ENCODE measurements at places on chromosomes 11 and 22. TPM values are rescaled to one million over a fixed set of nuclear protein-coding genes. Genes with fewer than 3 reads are reported as not detected.
A peak's percentile ranks its signal among the peaks of the same experiment; 100 is the strongest.

GRCh38 chr22:43230971-43231723, 44.2 kb upstream of the TTLL12 start:
- no peak for DNase-seq
- H3K27ac ChIP-seq, result no peak overlapping the region
- H3K36me3 ChIP-seq, result no peaks in the 10 kb centered on the region
- H3K27me3 ChIP-seq, result peaks cover 23% of the 10 kb centered on the region
- H3K4me3 ChIP-seq, result no peak overlapping the region

DNA sequence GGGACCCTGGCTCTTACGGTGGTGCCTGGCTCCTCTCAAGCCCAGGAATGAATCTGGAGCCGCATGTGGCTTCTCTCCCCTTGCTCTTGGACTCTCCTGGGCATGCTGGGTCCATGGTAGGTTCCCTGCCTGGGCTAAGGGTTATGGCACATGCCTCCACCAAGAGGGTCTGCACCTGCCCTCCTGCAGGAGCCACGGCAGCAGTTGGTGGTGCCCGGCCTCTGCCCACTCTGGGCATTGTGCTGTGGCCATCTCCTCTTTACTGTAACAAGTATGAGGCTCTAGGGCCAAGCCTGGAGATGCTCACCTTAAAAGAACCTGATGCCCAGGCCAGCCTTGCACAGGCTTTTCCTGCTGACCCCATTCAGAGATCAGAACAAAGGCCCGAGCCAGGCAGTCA, 104.0 kb upstream of the PITPNB start:
- H3K4me1 ChIP-seq, result peaks cover 25% of the 10 kb centered on the region
- H3K27me3 ChIP-seq, result no peaks in the 10 kb centered on the region
- H3K4me3 ChIP-seq, result no peak overlapping the region
- no peaks in the 10 kb centered on the region for H3K36me3 ChIP-seq

DNA sequence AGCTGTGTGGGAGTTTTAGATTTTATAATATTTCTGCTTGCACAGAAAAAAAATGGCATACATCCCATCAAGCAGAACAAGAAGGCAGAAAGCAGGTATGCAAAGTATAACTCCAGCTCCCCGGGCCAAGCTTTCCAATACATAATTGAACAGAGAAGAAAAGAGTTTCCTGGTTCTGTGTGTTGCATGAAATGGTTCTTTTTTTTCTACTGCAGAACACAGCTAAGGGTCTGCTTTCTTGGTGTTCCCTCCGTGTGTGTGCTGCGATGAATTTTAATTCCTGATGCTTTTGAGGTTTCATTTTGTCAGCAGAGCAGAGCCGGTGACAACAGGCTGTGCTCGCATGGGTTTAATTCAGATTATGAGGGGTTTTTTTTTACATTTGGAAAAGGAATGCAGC, 70.7 kb upstream of the TTC12 start:
- H3K27ac ChIP-seq, result peak overlapping the region; percentile 72
- H3K27me3 ChIP-seq, result no peaks in the 10 kb centered on the region
- no peak for DNase-seq

GRCh38 chr22:26127126-26127525, 42.1 kb upstream of the SEZ6L start:
- H3K36me3 ChIP-seq, result no peaks in the 10 kb centered on the region
- H3K27ac ChIP-seq, result no peak overlapping the region
- no peaks in the 10 kb centered on the region for H3K27me3 ChIP-seq
- no peak for DNase-seq
- no peak overlapping the region for H3K4me3 ChIP-seq
- no peaks in the 10 kb centered on the region for H3K4me1 ChIP-seq

ZBTB16 gene
- total RNA-seq, result 10.4 TPM

DNA sequence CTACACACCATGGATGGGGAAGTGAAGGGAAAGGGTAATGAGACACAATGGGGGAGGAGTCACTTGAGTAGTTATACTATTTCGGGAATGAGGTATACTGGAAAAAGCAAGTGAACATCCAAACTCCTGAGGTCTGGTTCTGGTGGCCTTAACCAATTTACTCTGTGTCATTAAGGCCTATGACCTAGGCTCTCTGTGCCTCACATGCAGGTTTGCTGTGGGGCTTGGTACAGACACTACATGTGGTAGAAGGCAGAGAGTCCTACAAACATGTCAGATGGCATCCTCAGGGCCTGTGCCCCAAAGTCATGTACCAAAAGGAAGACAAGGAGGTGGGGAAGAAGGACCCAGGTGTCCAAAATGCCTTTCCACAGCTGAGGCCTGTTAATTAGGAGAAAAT, 98.9 kb downstream of the TRIM29 start:
- H3K4me3 ChIP-seq, result no peak overlapping the region
- H3K4me1 ChIP-seq, result peaks cover 11% of the 10 kb centered on the region
- H3K27me3 ChIP-seq, result no peaks in the 10 kb centered on the region
- DNase-seq, result no peak

DNA sequence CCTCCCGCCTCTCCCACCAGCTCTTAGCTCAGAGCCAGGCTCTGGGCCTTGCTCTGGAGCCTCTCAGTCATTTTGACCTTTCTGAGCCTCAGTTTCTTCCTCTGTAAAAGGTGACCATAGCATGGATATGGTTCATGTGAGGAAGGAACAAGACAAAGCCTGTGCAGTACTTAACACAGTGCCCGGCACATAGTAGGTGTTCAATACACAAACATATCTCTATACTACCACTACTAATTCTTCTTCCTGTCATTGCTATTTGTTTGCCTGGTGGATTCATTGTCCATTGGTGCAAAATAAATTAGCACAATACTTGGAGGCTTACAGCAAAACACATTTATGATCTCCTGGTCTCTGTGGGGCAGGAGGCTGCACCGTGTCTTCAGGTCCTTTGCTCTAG, 21.6 kb upstream of the MPPED1 start:
- H3K4me1 ChIP-seq, result no peaks in the 10 kb centered on the region
- H3K27me3 ChIP-seq, result no peaks in the 10 kb centered on the region
- no peak for DNase-seq
- H3K36me3 ChIP-seq, result no peaks in the 10 kb centered on the region
- no peak overlapping the region for H3K27ac ChIP-seq
- H3K4me3 ChIP-seq, result no peak overlapping the region

APOA1 gene
- not detected for total RNA-seq

GRCh38 chr22:18078329-18079041, 695 bp downstream of the PEX26 start:
- no peak for DNase-seq
- H3K27ac ChIP-seq, result peak overlapping the region; percentile 90
- peaks cover 5% of the 10 kb centered on the region for H3K36me3 ChIP-seq
- H3K4me1 ChIP-seq, result peaks cover 45% of the 10 kb centered on the region

GRCh38 chr11:58775066-58775708, 43.4 kb upstream of the GLYAT start:
- H3K4me3 ChIP-seq, result no peak overlapping the region
- no peaks in the 10 kb centered on the region for H3K36me3 ChIP-seq
- no peaks in the 10 kb centered on the region for H3K27me3 ChIP-seq
- no peak overlapping the region for H3K27ac ChIP-seq
- no peak for DNase-seq

- no peak overlapping the region for H3K4me3 ChIP-seq
- H3K36me3 ChIP-seq, result no peaks in the 10 kb centered on the region
- DNase-seq, result no peak
- H3K27ac ChIP-seq, result no peak overlapping the region
- no peaks in the 10 kb centered on the region for H3K27me3 ChIP-seq
Observed at GRCh38 chr22:38866399-38867123, 5.5 kb downstream of the CBX6 start.

- no peak overlapping the region for H3K27ac ChIP-seq
- H3K4me3 ChIP-seq, result no peak overlapping the region
- no peaks in the 10 kb centered on the region for H3K36me3 ChIP-seq
Observed at GRCh38 chr11:24521601-24522000, 24.7 kb downstream of the LUZP2 start.

OR52E8 gene
- not detected for total RNA-seq

- no peak overlapping the region for H3K27ac ChIP-seq
- H3K36me3 ChIP-seq, result no peaks in the 10 kb centered on the region
- H3K4me3 ChIP-seq, result no peak overlapping the region
- no peaks in the 10 kb centered on the region for H3K27me3 ChIP-seq
Observed at GRCh38 chr11:75496305-75496752, 29.4 kb downstream of the GDPD5 start.

DNA sequence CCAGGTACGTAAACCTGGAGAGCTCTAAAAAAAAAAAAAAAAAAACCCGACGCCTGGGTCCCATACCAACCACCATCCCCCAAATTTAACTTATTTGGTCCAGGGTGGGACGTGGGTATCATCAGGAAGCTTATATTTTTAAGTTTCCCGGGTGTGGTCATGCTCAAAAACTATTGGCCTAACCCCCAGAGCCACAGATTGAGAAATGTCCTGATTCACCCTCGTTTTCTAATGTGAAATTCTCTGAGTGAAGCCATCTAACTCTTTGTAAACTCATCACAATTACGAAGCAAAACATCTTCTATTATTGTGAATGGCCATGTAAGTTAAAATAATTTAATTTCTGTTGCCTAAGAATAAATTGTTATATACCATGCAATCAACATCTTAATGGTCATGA, 29.6 kb downstream of the PAK1 start:
- DNase-seq, result no peak
- no peaks in the 10 kb centered on the region for H3K27me3 ChIP-seq
- no peak overlapping the region for H3K4me3 ChIP-seq
- peaks cover 5% of the 10 kb centered on the region for H3K4me1 ChIP-seq
- H3K27ac ChIP-seq, result no peak overlapping the region

DNA sequence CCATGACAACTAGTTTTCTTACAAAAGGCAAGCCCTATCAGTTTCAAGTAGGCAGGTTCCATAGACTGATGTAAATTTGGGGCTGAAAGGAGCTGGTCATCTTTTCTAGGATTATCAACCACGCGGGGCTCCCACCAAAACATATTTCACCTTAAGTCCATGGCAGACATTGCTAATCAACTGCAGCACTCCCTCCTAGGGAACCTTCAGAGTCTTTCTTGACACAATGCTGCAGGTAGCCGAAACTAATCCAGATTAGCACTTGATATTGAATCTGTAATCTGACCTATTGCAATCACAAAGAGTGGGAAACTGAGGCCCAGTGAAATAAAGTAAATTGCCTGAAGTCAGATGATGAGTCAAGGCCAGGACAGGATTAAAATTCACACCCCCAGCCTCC, 32.5 kb downstream of the MN1 start:
- no peak overlapping the region for H3K4me3 ChIP-seq
- no peaks in the 10 kb centered on the region for H3K27me3 ChIP-seq
- H3K27ac ChIP-seq, result no peak overlapping the region
- no peaks in the 10 kb centered on the region for H3K36me3 ChIP-seq

GRCh38 chr22:46789992-46790391, 27.5 kb downstream of the TBC1D22A start:
- H3K4me1 ChIP-seq, result peaks cover 12% of the 10 kb centered on the region
- H3K4me3 ChIP-seq, result no peak overlapping the region
- H3K36me3 ChIP-seq, result peaks cover 28% of the 10 kb centered on the region
- H3K27ac ChIP-seq, result no peak overlapping the region

All from esophagus squamous epithelium (tissue), 5 donors.